Stomach (tissue), 19 donors: ENCODE measurements at places on chromosomes 3 and 15. TPM values are rescaled to one million over a fixed set of nuclear protein-coding genes. Genes with fewer than 3 reads are reported as not detected.

Gene PLA1A
- 16.9 TPM for total RNA-seq

- peak; percentile 74 for DNase-seq
These were observed 1.1 kb downstream of the CELSR3 start for GRCh38 chr3:48661501-48662144.

DNA sequence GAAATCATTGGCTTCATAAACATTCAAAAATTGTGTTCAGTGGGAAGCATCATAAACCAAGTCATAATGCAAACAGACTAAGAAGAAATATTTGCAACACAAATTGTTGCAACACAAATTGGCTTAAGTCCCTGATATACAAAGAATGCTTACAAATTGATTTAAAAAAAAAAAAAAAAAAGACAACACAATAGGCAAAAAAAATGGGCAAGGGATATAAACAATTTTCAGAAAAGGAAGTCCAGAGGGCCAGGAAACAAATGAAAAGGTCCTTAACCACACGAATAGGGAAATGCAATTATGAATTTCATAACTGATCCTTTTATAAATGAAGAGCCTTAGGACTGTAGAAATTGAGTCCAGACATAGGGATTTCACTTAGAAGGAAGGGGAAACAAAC lies 98.9 kb downstream of the LRRK1 start:
- no peak for DNase-seq

DNA sequence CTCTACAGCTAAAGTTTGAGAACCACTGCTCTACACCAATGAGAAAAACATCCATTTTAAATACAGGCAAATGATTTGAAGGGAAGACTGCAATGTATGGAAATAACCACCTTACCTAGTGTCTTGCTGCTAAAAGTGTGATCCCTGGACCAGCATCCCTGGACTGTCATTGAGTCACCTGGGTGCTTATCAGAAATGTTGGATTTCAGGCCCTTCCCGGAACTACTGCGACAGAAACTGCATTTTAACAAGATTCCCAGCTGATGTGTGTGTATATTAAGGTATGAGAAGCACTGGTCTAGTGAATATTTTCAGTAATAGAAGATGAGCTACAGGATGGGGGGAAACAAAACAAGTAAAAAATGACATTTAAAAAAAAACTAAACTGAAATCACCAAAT lies 324.1 kb downstream of the MECOM start:
- no peak for DNase-seq

- DNase-seq: no peak
These were observed 72.9 kb upstream of the ATP10A start for GRCh38 chr15:25936004-25936403.
